ENCODE measurements at places on chromosomes 1 and 21.

- no peak for DNase-seq
Observed at GRCh38 chr1:229885568-229886495, 181.2 kb upstream of the GALNT2 start.

DNA sequence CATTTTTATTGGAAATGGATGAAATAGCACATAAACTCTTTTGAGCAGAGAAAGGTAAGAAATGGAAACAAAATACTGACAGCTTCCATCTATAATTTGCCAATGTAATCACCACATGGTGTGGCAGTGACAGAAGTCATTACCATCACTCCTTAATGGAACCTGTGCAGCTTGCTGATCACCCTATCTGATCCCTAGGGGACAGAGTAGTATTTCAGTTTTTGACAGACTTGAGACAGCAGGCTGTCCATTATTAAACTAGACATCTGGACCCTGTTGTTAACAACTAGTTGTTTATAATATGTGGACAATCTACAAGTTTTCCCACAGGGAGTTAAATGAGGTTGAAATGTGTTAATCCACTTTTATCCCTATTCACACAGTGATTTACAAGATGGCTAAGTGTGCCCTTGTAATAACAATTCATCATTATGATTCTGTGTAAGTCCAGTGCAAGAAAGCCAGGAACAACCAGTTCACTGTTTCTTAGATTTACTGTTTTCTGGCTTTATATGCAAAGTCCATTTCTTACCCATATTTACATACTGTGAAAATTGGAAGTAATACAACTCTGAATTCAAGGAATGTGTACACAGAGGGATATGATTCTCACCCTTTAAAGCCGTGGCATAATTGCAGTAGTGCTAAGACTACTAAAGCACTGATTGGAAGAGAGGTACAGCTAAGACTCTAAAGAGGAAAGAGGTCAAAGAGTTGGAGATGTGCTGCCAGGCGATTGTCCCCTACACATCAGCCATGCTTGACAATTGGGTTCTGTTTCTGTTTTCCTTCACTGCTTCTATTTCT lies 9.1 kb downstream of the KCNT2 start:
- DNase-seq = no peak

GRCh38 chr1:53270107-53270506 lies 31.8 kb upstream of the MAGOH start:
- no peak for DNase-seq

DNA sequence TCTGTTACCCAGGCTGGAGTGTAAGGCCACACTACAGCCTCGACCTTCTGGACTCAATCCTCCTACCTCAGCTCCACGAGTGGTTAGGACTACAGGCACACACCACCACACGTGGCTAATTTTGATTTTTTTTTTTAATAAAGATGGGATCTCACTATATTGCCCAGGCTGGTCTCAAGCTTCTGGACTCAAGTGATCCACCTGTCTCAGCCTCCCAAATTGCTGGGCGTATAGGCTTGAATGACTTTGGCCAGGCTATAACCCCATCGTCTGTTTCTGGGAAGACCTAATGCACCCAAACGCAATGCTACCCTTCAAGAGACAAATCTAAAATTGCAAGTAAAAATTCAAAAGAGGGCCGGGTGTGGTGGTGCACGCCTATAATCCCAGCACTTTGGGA lies 52.1 kb downstream of the DAP3 start:
- DNase-seq = no peak

GRCh38 chr1:79790950-79791349 lies 784.4 kb upstream of the ADGRL4 start:
- no peak for DNase-seq

GRCh38 chr1:239233626-239234025 lies 152.7 kb upstream of the CHRM3 start:
- no peak for DNase-seq

DNA sequence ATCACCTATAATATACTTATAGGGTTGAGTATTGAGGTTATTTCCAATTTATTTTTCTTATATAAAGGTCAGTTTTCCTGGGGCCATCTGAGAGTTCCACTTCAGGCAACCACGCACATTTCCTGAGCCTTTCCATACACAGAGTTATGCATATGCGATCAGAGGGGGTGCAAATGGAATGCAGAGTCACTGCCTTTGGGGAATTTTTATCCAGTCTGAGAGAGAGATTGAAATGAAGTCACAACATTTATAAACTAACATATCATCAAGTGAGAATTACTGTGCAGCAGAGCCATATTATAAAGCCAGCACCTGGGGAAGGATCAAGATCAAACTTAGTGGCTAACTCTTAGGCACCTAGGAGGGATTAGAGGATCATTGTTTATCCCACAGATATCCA lies 299.9 kb upstream of the PLXNA2 start:
- no peak for DNase-seq

GRCh38 chr1:70319750-70320149 lies 34.8 kb downstream of the ANKRD13C start:
- DNase-seq = peak; percentile 49

DNA sequence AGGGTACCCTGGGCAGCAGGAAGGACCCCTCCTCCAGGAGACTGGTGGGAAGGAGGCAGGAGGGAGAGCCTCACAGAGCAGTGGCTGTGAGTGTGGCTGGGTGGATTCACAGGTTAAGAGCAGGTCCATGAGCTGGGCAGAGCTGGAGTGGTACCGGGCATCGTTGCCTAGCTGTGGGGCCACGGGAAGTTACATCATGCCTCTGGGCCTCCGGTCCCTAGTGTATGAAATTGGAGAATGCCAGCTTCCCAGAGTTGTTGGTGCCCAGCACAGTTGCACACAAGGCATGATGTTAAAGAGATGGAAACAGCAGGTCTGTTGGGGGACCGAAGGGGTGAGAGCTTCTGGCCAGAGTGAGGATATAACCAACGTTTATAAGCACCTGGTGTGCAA lies 18.5 kb downstream of the FOXO6 start:
- DNase-seq = no peak

GRCh38 chr21:16305686-16306085 lies 575.9 kb downstream of the USP25 start:
- DNase-seq = no peak

- peak; percentile 25 for DNase-seq
Observed at GRCh38 chr1:63124666-63125191, 197.6 kb upstream of the FOXD3 start.

GRCh38 chr1:206001476-206001888 lies 1.7 kb downstream of the RAB7B start:
- DNase-seq = peak; percentile 95

- DNase-seq = no peak
Observed at GRCh38 chr21:41809891-41810596, 43.2 kb upstream of the RIPK4 start.

DNA sequence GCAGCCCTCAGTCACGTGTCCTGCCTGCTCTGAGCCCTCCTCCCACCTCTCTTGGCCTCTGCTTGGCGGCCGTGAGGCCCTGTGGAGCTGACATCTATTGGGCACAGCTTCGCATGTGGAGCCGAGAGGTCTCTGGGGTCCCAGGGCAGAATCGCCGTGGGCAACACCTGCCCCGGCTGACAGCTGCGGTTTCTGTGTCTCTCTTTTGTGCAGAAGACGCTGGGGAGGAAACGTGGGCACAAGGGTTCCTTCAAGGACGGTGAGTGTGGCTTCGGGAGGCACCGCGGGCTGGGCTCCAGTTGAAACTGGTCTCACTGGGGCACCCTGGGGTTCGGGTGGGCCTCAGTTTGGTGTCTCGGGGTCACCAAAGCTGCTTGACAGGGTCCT lies 11.5 kb downstream of the ARHGEF16 start:
- DNase-seq = no peak

- no peak for DNase-seq
Observed at GRCh38 chr1:202801175-202801574, 7.0 kb downstream of the KDM5B start.

All from hepatic stellate cell (primary cell).